Activated T-helper 1 cell treated with anti-CD3 and anti-CD28 coated beads, Interleukin-12 subunit alpha, Interleukin-12 subunit beta, Interleukin-2, Interleukin-4 antibody, amounts not matched to agents 30 ng/mL and 10 ng/mL and 1 ng/mL, durations not matched to agents 14 hours and 24 hours and 36 hours (primary cell): ENCODE measurements at places on chromosomes 16 and 17. TPM values are rescaled to one million over a fixed set of nuclear protein-coding genes. Genes with fewer than 3 reads are reported as not detected.

GNG13 gene
- total RNA-seq, result not detected in 2 replicates

DHRS7B gene
- total RNA-seq, result 20.0 and 23.6 TPM in 2 replicates

DNA sequence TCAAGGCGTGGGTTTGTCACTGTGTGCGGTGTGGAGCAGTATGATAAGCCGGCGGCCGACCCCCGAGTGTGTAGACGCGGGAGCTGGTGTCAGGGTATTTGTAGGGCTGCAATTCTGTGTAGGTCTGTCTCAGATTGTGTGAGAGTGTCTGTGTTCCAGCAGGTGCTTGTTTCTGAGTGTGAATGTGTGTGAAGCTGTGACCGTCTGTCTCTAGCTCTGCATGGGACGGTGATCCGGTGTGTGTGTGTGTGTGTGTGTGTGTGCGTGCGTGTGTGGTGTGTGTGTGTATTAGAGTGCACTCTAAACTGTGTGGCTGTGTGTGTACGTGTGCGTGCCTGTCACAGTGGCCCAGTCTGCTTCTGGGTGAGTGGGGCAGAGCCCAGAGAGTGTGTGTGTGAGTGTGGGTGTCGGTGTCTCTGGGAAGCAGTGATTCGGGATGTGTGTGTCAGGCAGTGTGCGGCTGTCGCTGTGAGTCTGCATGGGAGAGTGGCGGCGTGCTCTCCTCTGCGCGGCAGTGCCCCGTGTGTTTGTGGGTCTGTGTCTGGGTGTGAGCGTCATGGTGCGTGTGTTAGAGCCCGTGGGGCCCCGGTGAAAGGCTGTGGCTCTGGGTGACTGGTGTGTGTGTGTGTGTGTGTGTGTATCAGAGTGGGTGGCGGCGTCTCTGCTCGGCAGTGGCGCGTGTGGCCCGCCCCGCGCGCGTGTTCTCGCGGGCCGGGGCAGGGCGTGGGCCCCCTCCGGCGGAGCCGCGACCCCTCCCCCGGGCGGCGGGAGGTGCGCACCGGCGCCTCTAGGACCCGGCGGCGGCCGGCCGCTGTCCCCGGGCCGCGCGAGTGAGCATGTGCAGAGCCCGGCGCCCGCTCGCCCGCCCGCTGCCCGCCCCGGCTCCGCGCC is at the start of gene WSCD1:
Gene WSCD1 (plus strand): TSS at position 841 of the 891 bp plus-strand sequence. CDS start 10,280 bp downstream, outside the sequence.
- no peak for DNase-seq

HOXB6 gene
- 0.71 and 0.99 TPM in 2 replicates for total RNA-seq

DNA sequence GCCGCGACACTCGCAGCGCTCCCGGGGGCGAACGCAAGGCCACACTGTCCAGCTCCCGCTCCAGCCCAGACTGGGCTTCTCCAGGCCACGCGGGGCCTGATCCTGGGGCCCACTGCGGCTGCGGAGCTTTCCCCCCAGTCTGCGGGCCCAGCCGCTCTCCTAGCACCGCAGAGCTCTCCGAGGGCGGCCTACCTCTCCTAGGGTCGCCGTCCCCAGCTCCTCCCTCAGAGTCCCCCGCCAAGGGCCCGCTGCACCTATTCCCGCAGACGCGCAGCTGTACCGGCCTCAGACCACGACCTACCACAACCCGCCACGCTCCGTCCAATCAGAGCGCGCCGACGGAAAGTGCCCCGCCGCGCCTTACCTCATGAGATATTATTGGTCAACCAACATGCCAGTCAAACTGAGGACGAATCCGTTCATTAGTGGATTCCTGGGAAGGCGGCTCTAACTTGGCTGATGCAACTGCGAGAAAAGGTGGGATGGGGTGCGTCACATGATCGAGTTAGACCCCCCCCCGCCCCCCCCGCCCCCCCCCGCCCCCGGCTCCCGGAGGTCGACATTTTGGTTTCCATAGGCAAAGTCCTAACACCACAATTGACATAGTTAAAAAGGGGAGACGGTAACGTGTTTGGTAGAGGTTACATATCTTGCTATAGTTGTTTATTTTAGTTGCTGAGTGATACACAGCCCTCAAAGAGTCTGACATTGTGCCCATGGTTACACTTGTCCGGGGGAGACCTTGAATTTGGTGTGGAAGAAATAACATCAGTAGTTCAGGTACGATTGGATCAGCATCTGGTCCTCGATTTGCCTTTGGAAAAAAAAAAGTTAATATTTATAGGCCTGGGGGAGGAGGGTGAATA is at the start of gene AARS1:
Gene AARS1 (minus strand): TSS at position 278 of the 866 bp plus-strand sequence. CDS start 6,743 bp downstream, outside the sequence.
- peak; percentile 95 for DNase-seq

RAB26 gene
- 0.24 and 0.70 TPM in 2 replicates for total RNA-seq

- no peak for DNase-seq
These were observed at the start of gene TMEM98 for GRCh38 chr17:32927724-32928585. Gene TMEM98 (plus strand): TSS chr17:32928153. CDS start chr17:32931529, 3,376 bp downstream.

GRCh38 chr17:40547079-40547784 is 18.0 kb downstream of the CCR7 start:
- DNase-seq, result peak; percentile 44

GRCh38 chr16:89912627-89913026 is 6.0 kb upstream of the MC1R start:
- DNase-seq, result no peak

DNA sequence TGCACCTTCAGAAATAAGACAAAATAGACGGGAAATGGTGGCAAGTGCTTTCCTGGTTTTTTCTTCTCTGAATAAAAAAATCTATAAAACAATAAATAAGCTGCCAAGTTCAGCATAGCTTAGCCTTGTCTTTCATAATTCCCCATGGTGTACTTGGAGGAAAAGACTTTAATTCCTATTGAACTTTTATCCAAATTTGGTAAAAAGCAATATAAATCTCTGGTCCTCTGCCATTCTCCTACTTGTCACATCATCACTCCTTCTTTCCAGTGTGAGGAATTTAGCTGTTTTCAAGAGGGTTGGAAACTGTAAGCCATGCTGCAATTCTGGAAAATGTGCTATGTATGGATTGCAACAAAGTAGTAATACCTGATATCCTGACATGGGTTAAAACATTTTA is 551.8 kb upstream of the KIF2B start:
- DNase-seq, result no peak

ESRP2 gene
- 0.10 and 0.12 TPM in 2 replicates for total RNA-seq

TMEM204 gene
- total RNA-seq, result 22.8 and 23.7 TPM in 2 replicates
